ENCODE measurements at places on chromosomes 1 and 21.

GRCh38 chr1:78145105-78145580 is 99.4 kb downstream of the GIPC2 start:
- peak; percentile 47 for DNase-seq

DNA sequence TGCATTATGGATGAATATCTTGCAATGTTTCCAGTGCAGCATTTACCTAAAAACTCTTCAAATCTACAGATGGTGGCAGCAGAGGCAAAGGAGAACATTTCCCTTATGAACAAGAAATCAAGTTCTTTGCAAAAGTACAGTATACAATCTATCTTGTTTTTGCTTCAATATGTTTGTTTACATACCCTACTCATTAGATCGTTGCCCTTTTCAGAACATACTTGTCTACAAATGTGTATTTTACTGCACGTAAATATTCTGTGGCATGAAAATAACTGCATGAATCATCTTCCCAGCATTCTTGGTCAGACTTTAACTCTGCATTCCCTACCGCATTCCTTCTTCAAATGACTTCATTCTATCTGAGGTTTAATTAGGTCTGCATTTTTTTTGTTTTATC is 212.7 kb downstream of the ZP4 start:
- no peak for DNase-seq

DNA sequence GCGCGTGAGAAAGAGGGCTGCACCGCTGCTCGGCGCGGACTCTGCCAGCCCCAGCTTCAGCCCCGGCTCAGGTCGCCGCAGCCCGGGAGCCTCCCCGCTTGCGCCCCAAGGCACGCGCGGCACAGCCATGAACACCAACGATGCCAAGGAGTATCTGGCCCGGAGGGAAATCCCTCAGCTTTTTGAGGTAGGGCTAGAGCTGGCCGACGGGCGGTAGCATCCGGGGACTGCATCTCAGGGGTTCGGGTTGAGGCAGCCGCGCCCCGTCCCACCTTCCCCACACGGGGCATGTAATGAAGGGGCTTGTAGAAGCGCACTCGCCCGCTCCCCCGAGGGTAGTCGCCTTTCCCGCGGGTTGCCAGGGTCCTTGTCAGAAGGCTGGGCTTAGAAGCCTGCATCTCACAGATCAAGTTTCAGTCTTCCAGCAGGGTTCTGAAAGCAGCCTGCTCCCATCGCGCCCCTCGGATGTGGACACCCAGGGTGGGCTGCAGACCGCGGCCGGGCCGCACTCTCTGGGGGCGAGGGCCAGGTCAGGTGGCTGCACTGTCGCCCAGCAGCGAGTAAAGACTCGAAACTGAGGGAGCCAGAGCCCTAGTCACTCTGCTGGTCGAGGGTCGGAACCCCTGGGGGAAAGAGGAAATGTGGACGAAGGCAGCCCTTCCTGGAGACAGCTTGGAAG is 507 bp downstream of the AK5 start:
- DNase-seq: peak; percentile 48

- no peak for DNase-seq
Observed at GRCh38 chr1:165637427-165637826, 6.4 kb downstream of the MGST3 start.

DNA sequence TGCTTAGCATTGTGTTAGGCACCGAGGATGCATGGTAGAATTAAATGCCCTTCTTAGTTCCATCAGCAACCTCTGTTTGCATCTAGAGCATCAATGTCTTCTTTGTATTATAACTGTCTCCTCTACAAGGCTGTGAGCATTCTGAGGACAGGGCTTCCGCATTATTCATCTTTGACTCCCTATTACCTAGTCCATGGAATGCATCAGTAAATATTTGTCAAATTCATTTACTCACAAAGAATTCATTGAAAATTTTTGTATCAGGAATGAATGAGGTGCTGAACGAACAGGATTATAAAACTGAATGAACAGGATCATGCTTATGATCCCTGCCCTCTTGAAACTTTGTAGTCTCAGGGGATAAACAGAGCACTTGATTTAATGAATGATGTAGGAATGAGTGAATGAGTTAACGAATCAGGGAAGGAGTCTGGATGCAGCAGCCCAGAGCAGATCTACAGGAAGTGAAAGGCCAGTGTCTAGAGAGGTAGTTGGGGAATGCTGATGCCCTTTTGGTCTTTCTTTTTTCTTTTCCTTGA is 2.8 kb downstream of the RHBDL2 start:
- DNase-seq: no peak

GRCh38 chr21:26918323-26919079 is 48.4 kb downstream of the ADAMTS5 start:
- no peak for DNase-seq

DNA sequence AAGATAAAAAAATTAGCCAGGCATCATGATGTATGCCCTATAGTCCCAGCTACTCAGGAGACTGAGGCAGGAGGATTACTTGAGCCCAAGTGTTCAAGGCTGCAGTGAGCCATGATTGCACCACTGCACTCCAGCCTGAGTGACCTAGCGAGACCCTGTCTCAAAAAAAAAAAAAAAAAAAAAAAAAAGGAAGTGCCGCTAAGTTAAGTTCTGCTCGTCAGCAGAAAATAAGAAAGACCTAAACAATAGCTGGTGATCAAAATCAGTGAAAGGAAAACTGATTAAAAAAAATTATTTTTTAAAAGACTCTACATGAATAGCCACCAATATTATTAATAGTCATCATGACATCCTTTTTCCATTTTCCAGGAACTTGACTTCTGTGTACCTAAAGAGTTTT is 44.2 kb upstream of the MTR start:
- no peak for DNase-seq

- no peak for DNase-seq
Observed at GRCh38 chr1:10063878-10064277, 31.1 kb downstream of the UBE4B start.

GRCh38 chr1:178324003-178324402 is 172.8 kb downstream of the CLEC20A start:
- DNase-seq: no peak

DNA sequence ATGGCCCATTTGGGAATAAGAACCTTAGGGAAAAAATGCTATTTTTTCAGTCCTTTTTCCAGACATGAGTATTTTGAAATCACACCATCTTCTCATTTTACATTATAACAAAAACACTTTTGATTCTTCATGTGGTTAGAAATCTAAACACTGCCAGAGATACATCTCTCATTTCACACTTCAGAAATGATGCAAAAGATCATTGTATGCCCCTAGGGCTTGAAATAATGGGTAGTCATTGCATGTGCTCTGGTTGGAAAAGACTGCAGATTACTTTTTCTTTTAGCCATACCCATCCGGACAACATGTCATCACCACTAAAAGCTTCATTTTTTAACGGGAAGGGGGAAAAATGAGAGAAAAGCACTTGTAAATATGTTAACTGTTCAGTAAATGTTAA is 1152.2 kb upstream of the ADGRL4 start:
- DNase-seq: no peak

DNA sequence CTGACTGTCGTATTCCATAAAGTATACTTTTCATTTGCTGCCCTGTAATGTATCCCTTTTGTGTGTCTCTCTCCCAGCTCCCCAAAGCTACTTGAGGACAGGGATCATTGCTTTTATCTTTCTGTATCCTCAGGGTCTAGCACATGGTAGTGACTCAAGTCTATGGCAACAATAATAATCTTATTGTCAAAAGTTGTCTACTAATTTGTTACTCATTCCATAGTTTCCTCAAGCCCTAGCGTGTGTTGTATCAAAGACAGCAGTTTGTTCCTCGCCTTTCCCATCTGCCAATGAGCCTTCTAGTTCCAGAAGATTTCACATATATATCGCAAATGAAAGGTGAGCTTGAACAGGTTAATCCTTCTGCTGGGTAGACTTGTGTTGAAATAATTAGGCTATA is 9.8 kb upstream of the SLC30A1 start:
- no peak for DNase-seq

DNA sequence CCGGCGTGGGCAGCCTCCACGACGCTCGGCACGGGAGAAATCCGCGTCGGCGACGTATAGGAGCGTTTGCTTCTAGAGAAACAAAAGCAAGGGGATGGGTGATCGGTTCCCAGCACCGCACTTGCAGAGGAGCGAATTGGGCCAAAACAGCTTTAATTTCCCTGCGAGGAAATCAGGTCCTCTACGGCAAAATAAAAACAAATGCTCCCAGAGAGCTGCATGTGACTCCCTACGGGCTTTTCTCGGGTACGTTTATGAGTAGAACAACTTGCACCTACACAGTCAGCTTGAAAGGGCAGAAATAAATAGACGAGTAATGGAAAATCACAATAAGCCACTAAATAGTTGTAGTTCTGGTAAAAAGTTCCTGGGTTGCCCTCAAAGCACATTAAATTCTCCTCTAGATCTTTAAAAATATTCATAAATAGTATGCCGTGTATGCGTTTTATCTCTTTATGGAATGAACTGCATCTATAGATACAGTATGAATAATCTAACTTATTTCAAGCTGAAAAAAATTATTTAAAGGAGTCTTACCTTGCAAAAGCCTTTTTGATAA is 1.2 kb downstream of the NHLH2 start:
- DNase-seq: no peak

DNA sequence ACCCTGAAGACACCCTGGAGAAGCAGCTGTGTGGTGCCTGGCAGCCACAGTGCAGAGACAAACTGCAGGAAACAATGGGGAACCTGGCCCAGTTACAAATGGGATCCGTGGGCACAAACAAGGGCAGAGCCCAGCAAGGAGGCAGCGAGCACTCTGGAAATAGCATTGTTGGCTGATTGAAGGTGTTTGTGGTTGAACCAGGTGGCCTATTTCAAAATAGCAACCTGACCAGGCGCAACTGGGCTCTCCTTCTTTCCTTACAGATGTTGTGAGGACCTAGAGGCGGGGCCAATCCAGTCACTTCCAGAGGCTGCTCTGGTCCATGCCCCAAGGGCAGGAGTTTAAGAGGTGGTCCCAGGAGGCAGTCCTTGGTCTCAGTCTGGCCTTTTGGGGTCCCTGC is 21.7 kb upstream of the ZBTB21 start:
- no peak for DNase-seq

- no peak for DNase-seq
Observed at GRCh38 chr1:212461916-212462660, 29.4 kb downstream of the NENF start.

GRCh38 chr1:44988531-44989156 is 2.2 kb upstream of the EIF2B3 start:
- no peak for DNase-seq

GRCh38 chr1:22688466-22688865 is 22.2 kb upstream of the EPHB2 start:
- DNase-seq: no peak

GRCh38 chr1:89890085-89890752 is 69.4 kb downstream of the LRRC8D start:
- DNase-seq: no peak

GRCh38 chr1:21263653-21264225 is 26.5 kb downstream of the ECE1 start:
- DNase-seq: no peak

GRCh38 chr1:231903586-231904081 is 277.0 kb downstream of the DISC1 start:
- no peak for DNase-seq

DNA sequence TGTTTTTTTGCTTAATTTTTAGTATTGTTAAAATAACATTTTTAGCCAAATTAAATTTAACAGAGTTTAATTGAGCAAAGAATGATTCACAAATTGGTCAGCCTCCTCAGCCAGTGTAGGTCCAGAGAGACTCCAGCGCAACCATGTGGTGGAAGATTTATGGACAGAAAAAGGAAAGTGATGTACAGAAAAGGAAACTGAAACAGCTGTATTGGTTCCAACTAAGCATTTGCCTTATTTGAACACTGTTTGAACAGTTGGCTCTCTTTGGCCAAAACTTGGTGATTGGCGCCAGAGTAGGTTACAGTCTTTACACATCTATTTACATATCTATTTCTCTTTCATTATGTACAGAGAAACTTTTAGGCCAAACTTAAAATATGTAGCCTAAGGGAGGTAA is 19.4 kb downstream of the RPS6KC1 start:
- no peak for DNase-seq

DNA sequence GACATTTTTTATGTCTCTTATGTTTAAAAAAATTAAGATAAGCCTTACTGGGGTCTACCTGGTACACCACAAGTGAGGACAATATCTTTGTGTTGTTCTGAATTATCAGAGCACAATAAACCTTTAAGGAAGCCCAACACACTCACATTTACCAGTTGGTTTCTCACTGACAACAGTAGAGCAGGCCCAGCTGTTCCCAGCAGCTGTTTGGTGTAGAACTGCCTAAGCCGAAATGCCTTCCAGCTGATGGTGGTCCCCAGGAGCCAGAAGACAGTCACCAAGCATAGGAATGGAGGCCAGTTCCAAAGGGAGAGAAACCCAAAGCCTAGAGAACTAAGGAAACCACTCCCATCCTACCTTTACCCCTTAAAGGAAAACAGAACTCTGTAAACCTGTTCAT is 428.6 kb upstream of the CAMK1G start:
- DNase-seq: no peak

GRCh38 chr21:36487641-36488307 is 7.9 kb upstream of the CLDN14 start:
- no peak for DNase-seq

DNA sequence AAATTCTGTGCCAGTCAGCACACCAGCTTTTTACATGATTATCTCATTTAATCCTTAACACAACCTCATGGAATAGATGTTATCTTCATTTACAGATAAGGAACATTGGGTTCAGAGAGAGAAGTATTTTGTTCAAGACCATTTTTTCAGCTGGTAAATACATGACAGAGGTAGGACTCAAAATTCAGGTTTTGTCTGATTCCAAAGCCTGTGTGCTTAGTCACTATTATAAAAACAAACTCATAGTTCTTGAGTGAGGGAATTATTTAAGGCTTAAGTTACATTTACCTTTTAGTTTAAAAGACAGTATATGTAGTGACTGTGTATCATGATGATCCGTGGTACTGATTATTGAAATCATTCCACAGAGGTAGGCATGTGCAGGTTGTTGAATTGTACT is 125.2 kb downstream of the MAGI3 start:
- no peak for DNase-seq

DNA sequence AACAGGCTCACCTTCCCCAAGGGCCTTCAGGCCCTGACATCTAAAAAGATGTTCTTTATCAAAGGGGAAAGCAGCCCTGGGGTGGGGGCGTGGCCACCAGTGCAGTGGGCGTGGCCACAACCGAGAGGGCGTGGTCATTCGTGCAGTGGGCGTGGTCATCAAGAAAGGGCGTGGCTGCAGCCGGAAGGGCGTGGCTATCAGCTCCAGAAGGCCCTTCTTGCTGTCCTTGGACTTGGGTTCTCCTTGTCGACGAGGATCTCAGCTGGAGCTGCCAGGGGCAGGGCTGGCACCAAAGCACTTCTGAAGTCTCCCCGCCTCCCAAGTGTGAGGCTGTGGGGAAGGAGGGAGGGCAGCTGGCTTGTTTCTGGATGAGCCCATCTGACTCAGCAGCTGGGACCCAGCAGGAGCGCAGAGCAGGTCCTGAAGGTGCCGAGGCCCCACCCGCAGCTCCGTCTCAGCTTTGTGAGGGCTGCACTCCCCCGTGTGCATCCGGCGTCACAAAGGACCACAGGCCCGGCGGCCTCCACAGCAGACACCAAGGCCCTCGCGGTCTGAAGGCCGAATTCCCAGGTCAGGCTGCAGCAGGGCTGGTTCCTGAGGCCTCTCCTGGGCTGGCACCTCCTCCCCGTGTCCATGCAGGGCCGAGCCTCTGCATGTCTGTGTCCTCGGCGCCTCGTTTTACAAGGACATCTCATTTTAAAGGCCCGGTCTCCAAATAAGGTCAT is 12.8 kb downstream of the PDE9A start:
- peak; percentile 55 for DNase-seq

GRCh38 chr21:39900491-39900890 is 33.3 kb downstream of the PCP4 start:
- no peak for DNase-seq

GRCh38 chr1:241323514-241324195 is 33.4 kb downstream of the RGS7 start:
- peak; percentile 63 for DNase-seq

Measured in H9 (cell line).